Posterior vena cava (tissue), 2 donors: ENCODE measurements at places on chromosomes 2 and 18. TPM values are rescaled to one million over a fixed set of nuclear protein-coding genes. Genes with fewer than 3 reads are reported as not detected.

GRCh38 chr18:56333839-56334238 lies 304.6 kb downstream of the TXNL1 start:
- no peak for DNase-seq

DNA sequence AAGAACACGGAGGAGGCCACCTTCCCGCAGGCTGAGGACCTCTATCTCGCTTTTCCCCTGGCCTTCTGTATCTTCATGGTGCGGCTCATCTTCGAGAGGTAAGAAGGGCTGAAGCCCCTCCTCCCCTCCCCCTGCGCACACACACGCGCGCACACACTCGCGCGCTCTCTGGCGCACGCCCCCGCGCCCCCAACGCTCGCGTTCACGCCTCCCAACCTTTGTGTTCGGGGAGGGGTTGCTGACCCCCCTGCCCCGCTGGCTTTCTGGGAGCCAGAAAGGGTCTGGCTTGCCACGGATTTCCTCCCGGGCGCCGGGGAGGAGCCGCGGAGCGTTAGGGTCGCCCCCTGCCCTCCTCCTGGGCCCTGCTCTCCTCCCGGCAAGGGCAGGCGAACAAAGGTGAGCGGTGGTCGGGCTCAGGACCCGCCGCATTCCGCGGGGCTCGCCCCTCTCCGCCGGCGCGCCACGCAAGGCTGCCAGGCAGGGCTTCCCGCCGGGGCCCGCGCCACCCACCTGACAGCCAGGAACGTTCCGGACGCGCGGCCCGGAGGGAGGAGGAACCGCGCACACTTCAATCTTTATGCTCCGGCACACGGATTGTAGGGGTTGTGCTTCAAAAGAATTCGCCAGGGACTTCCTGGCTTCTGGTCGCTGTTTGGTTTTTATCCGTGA lies 583 bp downstream of the CERS6 start:
- DNase-seq, result no peak

RALBP1 gene
- 50.4 TPM for total RNA-seq

UGT1A10 gene
- total RNA-seq, result not detected
